ENCODE measurements at places on chromosomes 5 and 9. TPM values are rescaled to one million over a fixed set of nuclear protein-coding genes. Genes with fewer than 3 reads are reported as not detected.

The RANBP3L gene
- total RNA-seq, result not detected

The TMEM252 gene
- total RNA-seq, result not detected

The LRRC19 gene
- not detected for total RNA-seq

The F2RL2 gene
- total RNA-seq, result not detected

The PTPDC1 gene
- 4.6 TPM for total RNA-seq

The NR6A1 gene
- 0.05 TPM for total RNA-seq

The NIPAL4 gene
- total RNA-seq, result 1.1 TPM

The BSPRY gene
- total RNA-seq, result 0.57 TPM

The OGN gene
- 0.86 TPM for total RNA-seq

The PCDHGA6 gene
- total RNA-seq, result not detected

DNA sequence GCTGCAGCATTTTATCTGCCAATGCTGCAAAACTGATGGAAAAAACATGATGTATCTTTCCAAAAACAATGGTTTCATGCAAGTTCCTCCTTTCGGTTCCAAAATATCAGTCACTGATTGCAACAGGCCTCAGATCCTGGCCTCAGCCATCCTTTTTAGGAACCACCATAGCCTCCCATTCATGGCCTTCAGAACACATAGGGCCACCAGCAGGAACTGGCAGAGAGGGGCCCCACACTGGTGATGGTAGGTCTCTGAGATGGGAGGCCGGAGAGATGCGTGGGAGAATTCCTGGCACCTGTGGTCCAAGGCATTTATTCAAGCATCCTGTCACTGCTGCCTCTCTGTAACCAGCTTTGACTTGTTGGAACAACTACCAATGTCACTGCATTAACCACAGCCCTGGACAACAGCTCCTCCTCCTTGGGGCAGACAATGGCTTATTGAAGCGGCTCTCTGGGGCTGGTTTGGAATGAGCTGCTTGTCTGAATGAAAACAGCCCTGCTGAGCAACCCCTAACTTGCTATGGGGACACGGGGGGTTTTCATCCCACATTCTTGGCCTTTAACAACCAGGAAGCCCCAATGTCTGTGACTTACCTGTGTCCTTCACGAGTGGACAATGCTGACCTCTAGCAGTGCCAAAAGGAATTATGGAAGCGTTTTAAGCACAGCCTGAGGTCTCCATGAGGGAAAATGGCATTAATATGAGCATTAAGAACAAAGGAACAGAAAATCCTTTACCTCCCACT lies 108.1 kb downstream of the LHFPL2 start:
- no peak for DNase-seq

GRCh38 chr5:117562647-117563046 lies 988.0 kb upstream of the SEMA6A start:
- DNase-seq, result no peak

DNA sequence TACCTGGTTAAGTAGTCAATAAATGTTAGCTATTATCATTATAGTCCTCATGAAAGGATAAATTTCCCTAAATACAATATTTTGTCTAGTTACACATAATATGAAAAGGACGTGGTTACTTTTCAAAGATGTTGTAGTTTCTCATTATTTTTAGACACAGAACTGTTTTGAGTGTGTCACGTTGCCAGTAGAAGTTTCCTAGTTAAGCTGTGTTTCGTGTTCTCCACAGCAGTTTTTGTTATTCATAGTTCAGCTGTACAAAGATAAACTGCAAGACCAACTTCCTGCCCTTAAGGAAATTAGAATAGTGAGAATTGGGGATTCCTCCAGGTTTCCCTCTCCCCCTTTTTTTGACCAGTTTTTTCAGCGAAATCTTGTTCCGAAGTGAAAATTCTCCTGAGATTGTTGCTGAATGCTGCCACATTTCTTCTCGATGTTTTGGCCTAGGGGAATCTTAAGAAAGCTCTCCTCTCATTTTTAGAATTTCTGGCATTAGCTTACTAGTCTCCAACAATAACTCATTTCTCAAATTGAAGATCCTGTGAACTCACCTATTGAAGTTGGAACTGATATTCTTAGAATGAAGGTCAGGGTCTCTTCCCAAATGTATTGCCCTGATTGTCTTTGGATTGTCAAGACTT lies 176.1 kb downstream of the PAM start:
- no peak for DNase-seq

DNA sequence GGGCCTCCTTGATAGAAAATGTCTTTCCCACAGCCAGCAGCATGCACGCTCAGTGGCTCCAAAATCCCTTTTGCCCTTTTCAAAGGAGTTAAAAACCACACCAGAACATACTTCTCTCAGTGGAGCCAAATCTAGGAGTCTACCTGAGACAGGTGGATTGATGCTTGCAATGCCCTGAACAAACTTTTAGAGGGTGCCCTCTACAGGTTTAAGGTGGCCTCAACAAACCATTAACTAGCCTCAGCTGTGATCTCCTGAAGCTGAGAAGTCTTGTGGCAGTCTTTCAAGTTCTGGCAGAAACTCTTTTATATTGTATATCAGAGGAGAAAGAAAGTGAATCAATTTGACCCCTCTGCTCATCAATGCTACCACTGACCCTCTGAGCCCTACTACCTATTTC lies 125.4 kb downstream of the MED27 start:
- no peak for DNase-seq

DNA sequence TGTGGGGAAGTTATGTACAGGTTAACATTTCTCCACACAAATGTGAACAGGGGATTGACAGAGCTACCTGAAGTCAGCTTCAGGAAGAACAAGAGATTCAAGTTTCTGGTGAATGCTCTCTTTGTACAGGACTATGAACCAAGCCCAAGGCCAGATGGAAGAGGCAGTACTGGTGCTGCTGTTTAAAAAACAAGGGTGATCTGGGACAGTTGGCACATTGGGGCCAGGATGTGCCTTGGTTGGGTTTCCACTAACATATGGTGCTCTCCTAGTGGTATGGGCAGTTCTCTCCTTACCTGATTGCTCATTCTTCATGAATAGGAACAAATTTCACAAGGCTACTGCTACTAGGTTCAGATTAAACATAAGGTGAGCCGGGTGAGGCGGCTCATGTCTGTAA lies 40.0 kb downstream of the MTMR12 start:
- no peak for DNase-seq

DNA sequence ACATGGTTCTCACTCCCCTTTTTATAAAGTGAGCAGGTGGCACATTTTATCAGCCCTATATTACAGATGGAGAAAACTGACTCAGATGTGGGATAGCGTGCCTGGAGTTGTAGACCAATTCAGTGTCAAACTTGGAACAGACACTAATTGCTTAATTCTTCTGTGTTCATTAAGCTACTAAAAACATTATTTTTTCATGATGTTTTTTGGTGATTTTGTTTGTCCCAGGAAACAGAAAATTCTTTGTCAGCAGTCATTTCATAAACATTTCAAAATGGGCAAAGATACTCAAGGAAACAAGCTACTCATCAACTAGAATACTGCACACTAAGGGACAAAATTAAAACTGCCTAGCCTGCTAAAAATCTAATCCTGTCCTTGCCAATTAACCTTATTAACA lies 2.2 kb downstream of the ABHD17B start:
- no peak for DNase-seq

DNA sequence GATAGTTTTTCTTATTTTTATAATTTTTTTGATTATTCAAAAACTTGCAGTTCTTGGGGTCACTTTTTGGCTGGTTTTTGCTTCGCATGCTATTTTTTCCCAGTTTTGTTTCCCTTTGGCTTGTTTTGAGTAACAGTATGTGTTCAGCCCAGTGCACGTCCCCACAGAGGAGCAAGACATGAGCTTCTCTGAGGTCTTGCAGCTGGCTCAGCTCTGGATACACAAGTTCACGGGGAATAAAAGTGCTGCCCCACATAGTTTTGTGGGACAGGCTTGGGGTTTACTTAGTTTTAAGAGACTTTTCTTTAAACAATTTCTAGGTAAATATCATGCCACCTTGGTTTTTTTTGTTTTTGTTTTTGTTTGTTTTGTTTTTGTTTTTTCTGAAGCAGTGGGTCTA lies 297.8 kb upstream of the IRX1 start:
- no peak for DNase-seq

DNA sequence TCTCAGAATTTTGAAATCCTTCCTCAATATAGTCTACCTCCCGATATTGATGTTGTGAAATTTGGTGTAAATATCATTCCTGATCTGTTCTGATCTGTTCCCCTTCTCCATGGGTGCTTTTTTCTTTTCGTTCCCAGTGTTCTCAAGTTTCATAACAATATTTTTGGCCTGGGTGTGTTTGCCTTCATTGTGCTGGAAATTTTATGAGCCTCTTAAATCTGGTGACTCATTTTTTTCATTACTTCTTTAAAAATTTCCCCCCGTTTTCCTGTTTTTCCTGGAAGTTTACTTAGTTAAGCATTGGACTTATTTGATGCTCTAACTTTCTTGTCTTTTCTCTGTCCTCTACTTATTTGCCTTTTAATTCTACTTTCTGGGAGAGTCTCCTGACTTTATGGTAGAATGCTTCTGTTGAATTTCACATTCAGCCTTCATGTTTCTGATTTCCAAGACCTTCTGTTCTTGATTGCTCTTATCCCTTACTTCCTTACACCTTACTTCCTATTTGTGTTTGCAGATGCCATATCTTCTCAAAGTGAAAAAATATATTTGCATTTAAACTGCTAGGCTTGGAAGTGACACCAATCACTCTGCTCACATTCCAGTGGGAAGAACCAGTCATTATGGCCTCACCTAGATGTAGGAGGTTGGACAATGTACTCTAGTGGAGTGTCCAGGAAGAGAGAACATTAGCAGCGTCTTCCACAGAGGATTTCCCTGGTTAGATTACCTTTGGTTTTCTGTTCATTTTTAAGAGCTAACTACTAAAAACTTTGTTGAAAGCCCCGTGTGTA lies 441.9 kb downstream of the ARHGEF28 start:
- no peak for DNase-seq

DNA sequence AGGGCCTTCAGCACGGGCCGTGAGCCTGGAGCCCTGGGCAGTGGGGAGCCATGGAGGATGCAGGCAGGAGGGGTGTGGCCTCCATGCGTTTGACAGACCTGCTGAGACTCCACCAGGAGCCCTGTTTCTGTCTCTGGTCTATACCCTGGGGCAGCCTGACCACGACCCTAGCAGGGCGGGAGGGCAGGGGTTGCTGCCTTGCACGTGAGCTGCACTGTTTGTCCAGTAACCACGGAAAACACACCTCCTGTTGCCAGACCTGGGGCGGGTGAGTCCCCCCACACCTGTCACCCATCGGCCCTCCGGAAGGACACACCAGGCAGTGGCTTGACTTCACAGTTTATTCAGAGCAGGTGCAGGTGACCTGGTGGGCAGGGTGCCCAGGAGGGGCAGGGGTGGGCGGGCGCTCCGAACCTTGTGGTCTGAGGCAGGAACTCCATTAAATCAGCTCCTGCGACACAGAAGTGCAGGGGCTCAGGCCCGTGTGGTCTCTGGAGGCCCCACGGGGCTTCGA lies 3.9 kb downstream of the LCN8 start:
- DNase-seq, result no peak

- DNase-seq, result no peak
These were observed 23.7 kb upstream of the MROH2B start for GRCh38 chr5:41094871-41095270.

DNA sequence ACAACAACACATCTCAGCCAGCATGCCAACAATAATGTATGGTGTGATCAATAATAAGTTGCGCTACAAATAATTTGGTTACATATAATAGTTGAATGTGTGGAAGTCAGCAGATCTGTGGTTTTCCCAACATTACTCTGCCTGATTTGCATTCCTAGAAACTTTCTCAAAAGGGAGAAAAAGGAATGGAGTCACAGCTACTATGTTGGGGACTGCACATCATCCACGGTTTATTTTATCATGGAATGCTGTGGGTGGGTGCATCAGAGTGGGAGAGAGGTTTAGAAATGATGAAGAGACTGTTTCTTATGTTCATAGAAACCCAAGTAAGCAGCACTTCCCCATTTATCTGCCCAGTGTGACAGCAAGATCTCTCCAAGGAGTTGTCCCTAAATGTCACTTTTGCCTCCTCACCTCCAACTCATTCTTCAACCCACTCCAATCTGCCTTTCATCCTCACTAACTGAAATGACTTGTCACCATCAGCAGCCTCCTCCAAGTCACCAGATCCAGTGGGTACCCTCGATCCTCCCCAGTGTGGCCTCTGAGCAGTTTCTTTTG lies 2.8 kb upstream of the SPOCK1 start:
- no peak for DNase-seq

GRCh38 chr9:86062845-86063693 lies 36.3 kb downstream of the GOLM1 start:
- DNase-seq, result no peak

DNA sequence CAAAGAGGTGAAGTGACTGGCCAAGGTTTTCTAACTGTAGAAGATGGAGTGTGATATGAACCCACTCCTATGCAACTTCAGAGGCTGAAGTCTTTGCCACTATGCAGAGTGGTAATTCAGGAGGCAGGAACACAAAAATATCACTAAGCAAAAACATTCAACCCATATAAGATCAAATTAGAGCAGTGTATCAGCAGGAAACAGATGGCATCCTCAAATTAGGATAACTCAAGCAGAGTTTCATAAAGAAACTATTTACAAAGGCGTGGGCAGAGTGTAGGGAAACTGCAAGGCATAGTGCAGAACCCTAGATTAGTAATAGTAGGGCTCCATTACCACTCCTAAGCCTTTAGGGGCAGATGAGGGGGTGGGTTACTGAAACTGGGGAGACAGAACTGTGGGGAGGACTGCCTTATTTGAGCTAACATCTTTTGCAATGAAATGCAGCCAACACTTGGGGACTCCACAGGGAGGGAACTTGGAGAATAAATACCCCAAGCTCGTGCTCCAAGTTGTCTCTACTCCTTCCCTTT lies 72.2 kb downstream of the PTTG1 start:
- DNase-seq, result no peak

DNA sequence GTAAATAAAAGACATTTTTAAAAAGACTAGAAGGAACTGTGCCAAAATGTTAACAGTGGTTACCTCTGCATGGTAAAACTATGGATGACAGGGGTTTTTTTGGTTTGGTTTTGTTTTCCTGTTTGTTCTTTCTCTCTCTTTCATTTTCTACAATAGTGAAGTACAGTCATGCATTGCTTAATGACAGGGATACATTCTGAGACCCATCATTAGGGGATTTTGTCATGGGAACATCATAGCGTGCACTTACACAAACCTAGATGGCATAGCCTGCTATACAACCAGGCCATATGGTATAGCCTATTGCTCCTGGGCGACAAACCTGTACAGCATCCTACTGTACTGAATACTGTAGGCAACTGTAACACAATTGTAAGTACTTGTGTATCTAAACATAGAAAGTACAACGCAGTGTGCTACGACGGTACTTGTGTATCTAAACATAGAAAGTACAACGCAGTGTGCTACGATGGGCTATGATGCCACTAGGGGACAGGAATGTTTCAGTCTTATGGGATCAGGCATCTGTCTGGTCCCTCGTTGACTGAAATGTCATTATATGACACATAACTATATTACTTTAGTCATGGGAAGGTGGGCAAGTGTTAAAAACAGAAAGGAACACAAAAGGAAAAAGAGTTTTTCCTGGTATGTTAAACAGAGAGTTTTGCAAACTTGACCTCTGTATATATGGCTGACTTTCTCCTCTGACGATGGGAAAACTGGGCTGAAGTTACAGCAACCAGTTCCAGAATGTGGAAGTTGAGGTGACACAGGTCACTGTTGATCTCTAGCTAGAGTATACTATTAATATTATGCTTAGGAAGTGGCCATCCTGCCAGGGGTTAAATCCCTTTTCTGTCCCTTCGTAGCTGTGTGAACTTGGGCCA lies 7.4 kb upstream of the ADAM19 start:
- DNase-seq, result no peak

GRCh38 chr5:124263680-124264491 lies 482.6 kb downstream of the ZNF608 start:
- no peak for DNase-seq

- no peak for DNase-seq
These were observed 28.4 kb downstream of the EHMT1 start for GRCh38 chr9:137647096-137647714.

GRCh38 chr5:142866563-142867275 lies 96.5 kb downstream of the ARHGAP26 start:
- DNase-seq, result peak; percentile 74

Data from CD4-positive, CD25-positive, alpha-beta regulatory T cell (primary cell).